NCI-H1417 treated with DMSO at 0.1 percent for 48 hours (cell line): ENCODE measurements at places on chromosomes 4 and X.

DNA sequence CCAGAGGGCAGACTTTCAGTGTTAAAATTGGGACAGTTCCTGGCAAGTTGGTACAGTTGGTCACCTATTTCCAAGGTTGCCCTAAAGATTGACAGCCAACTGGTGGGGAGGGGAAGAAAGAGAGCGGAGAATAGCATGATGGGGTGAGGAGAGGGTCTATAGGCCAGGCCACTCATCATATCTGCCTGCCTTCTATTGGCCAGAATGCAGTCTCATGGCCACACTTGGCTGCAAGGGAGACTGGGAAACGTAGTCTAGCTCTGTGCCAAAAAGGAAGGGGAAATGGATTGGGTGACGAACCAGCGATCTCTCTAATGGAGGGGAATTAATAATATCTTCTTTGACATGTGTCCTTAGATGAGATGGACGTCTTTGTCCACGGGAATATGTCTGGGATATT lies 197.4 kb upstream of the ATP6AP2 start:
- no peak for DNase-seq

- peak; percentile 61 for DNase-seq
These were observed 292.9 kb downstream of the TLL1 start for GRCh38 chr4:166165829-166166420.

DNA sequence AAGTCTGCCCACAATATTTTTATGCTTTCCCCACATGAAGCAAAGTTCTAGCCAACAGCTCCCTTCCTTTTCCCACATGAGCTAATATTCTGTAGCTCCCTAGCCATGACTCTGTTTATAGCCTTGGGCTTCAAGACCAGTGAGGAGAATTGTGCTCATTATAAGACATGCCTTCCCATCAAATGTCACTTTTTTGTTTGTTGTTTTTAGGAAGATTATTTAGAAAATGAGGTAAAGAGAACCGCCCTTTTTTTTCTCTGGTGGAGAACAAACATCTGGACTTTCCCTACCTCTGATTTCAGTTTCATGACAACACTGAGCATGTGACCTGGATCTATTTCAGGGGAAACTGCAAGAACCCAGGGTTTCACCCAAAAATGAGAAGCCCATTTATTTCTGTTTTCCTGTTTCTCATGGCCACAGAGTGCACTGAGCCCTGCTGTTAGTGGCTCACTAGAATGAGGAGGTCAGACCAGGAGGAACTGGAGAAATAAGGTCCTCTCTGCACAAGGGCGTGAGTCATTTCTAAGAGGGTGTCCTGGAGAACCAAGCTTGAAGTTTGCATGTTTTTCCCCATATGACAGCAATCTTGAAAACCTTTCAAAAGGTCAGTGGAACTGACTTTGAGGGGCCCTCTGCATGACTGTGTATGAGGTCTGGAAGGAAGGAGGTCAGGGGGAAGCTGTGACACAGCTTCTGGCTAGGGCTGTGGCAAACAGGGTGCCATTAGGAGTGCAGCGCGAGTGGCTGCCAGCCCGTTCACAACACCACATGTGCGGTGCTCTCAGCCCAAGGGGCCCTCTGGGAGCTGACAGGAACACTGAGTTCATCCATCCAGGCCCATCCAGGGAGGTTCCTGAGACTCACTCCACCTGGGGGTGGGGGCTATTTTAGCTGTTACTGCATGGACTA lies 55.2 kb downstream of the CHST7 start:
- no peak for DNase-seq

GRCh38 chr4:10074767-10075105 lies 41.9 kb downstream of the WDR1 start:
- DNase-seq = no peak

- DNase-seq = no peak
These were observed 641.0 kb upstream of the PITX2 start for GRCh38 chr4:111263836-111264235.

DNA sequence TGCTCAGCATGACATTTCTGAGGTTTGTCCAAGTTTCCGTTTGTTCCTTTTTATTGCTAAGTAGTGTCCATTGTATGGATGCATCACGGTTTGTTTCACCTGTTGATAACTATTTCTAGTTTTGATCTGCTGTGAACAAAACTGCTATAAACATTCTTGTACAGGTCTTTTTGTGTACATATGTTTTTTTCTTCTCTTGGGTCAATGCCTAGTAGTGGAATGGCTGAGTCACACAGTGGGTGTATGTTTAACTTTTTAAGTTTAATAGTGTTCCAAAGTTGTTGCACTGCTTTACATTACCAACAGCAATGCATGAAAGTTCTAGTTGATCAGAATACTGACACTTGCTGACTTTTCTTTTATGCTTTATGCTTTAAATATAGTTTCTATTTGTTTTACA lies 76.7 kb downstream of the MAOB start:
- DNase-seq = no peak

DNA sequence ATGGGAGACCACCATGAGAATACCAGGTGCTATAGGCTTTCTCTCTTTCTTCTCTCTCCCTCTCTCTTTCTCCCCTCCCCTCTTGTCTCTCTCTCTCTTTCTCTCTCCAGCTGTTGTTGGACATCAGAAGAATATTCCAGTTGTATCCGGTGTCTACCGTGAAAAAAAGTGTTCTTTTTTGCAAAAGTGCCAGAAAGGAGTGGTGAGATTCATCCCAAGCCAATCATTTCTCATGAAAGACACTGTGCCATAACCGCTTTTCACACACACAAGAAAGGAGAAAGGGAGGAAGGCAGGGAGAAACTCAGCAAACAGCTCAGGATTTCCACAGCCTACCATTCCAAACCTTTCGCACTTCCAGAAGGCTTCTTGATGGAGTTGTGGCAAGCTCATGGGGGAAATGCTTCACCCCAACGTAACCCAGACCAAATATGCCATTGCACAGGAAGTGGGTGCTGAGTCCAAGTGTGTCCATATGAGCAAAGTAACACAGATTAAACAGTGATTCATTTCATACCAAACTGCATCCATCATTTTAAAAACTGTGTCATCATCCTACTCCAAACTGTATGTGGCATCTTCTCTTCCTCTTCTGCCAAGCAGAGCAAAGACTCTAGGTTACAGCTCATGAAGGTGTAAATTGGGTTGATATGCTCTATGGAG lies 224.0 kb downstream of the APBB2 start:
- DNase-seq = no peak

DNA sequence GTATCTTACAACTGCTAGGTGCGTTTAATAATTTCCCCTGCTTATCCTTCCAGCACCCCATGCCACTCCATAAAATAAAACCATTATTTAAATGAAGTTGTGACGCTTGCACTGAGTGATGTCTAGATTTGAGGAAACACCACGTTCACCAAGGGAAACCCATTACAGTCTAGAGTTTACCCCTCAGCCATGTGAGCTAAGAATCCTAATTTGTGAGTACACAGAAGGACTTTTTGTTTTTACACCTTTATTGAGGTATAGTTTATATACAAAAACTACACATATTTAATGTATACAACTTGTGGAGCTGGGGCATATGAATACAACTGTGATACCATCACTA lies 326.8 kb downstream of the RAPGEF2 start:
- no peak for DNase-seq

- DNase-seq = no peak
These were observed 312.2 kb downstream of the GALNTL6 start for GRCh38 chr4:172125443-172125842.

DNA sequence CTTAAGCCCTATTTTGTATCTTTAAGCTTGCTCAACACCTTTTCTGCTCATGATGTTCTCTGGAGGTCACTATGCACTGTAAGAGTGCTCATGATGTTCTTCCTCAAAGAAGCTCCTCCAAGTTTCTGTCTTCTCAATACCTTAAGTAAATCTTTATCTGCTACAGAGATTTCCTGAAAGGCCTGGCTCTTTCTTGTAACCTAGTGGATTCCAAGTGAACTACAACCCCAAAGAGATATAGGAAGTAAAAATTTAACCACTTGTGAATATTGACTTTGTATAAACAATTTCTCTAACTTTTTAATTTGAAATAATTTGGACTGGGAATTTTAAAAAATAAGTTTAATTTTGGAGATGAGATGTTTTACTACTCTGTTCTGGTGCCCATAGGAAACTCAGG lies 39.3 kb upstream of the XK start:
- no peak for DNase-seq

DNA sequence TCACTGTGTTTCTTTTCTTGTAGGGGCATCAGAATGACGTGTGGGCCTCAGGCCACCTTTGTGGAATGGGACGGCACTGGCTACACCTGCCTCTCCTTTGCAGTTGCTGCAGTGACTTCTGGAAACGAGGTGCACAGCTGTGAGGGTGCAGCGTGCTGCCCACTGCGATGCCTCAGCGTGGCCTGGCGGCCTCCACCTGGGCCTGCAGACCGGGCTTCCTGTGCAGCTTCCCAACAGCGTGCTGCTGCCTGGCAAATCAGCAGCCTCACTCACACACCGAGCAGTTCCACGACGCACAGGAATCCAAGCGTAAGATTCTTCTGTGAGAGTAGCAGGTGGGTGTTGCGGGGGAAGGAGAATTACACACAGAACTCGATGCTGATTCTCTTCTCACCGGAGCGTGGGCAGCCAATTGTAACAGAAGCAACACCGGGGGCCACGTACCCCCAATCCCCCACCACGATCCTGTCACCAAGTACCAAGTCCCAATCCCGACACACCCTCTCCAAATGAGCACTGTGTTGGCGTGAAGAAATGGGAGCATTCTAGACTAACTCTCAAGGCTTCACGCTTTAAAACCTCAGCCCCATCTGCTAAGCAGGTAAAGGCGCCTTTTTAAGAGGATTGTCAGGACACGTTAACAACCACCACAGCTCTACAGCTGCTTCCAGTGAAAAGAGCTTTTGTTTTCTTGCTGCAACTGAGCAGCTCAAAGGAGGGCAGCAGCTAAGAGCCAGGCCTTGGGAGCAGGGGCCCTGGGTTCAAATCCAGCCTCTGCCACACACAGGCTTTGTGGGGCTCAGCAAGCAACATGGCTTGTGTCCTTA lies 16.9 kb downstream of the WDR1 start:
- no peak for DNase-seq
